ENCODE measurements at places on chromosomes 2 and 18. TPM values are rescaled to one million over a fixed set of nuclear protein-coding genes. Genes with fewer than 3 reads are reported as not detected.

The GPC1 gene
- total RNA-seq = 123 TPM

The KIAA2012 gene
- total RNA-seq = 0.11 TPM

GRCh38 chr18:32358075-32358474 is 112.6 kb downstream of the GAREM1 start:
- DNase-seq = no peak
- no peak overlapping the region for H3K27ac ChIP-seq
- H3K27me3 ChIP-seq = no peaks in the 10 kb centered on the region

GRCh38 chr18:54303408-54303807 is 34.1 kb downstream of the POLI start:
- no peak overlapping the region for H3K4me3 ChIP-seq
- no peak for DNase-seq
- no peaks in the 10 kb centered on the region for H3K36me3 ChIP-seq
- no peaks in the 10 kb centered on the region for H3K4me1 ChIP-seq
- H3K27me3 ChIP-seq = no peaks in the 10 kb centered on the region

GRCh38 chr2:118255771-118256372 is 167.6 kb downstream of the INSIG2 start:
- H3K4me1 ChIP-seq = no peaks in the 10 kb centered on the region
- H3K27ac ChIP-seq = no peak overlapping the region
- no peak for DNase-seq
- H3K36me3 ChIP-seq = no peaks in the 10 kb centered on the region
- no peak overlapping the region for H3K4me3 ChIP-seq

All from ascending aorta (tissue), 2 donors.